ENCODE measurements at places on chromosomes 13 and 19.

DNA sequence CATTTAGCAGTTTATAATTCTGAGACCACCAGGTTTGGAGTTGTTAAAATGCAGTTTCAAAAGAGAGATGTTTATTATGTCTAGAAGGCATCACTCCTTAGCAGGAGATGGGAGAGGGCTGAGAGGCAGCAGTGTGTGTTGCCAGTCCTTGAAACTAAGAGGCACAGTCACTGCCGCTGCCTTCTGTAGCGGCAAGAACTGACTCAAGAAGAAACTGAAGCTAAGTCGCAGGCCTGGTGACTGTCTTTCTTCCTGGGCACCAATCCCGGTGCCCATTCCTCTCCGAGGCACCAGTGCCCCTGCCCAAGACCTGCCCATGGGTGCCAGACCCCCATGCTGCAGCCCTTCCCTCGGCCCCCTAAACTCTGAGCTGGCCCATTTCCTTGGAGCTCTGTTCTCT lies 20.1 kb downstream of the N4BP2L1 start:
- no peak for DNase-seq

- DNase-seq = no peak
Measured at GRCh38 chr19:42334697-42335373, 9.4 kb downstream of the MEGF8 start.

- DNase-seq = no peak
Measured at GRCh38 chr19:51188227-51188559, 36.7 kb upstream of the CD33 start.

GRCh38 chr19:15280048-15280725 lies 47.9 kb upstream of the EPHX3 start:
- no peak for DNase-seq

- no peak for DNase-seq
Measured at GRCh38 chr13:60838581-60838980, 441.6 kb downstream of the TDRD3 start.

GRCh38 chr19:20351244-20351643 lies 184.2 kb downstream of the ZNF486 start:
- DNase-seq = no peak

GRCh38 chr19:5186293-5187050 lies 154.1 kb downstream of the PTPRS start:
- DNase-seq = no peak

DNA sequence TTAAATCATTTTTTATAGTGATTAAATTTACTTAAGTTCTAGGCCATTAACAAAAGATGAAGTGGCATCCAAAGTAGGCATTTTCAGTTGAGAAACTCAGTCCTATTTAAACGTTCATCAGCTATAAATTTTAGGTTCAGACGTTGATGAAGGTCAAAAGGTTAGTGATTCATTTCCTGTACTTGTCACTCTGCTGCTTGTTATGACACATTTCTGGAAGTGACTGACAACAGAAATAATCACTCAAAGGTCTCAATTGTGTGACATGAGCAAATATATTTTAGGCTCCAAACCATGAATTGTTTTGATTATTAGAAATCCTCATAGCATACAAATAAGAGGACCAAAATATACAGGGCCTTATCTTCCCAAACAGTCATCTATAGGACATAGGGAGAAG lies 10.3 kb upstream of the EDNRB start:
- no peak for DNase-seq

DNA sequence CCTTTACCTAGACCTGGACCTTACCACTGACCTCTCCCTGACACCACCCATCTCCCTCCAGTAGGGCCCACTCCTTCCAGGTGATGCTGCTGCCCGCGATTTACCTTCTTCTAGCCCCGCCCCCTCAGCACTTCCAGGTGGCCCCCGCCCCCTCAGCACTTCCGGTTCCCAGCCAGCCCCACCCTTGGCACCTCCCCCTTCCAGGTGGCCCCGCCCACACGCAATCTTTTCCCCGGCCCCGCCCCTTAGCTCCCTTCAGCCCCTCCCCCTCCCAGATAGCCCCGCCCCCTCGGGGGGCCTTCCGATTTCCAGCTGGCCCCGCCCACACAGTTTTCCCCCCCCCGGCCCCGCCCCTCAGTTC lies 586 bp downstream of the LIG1 start:
- peak; percentile 95 for DNase-seq

DNA sequence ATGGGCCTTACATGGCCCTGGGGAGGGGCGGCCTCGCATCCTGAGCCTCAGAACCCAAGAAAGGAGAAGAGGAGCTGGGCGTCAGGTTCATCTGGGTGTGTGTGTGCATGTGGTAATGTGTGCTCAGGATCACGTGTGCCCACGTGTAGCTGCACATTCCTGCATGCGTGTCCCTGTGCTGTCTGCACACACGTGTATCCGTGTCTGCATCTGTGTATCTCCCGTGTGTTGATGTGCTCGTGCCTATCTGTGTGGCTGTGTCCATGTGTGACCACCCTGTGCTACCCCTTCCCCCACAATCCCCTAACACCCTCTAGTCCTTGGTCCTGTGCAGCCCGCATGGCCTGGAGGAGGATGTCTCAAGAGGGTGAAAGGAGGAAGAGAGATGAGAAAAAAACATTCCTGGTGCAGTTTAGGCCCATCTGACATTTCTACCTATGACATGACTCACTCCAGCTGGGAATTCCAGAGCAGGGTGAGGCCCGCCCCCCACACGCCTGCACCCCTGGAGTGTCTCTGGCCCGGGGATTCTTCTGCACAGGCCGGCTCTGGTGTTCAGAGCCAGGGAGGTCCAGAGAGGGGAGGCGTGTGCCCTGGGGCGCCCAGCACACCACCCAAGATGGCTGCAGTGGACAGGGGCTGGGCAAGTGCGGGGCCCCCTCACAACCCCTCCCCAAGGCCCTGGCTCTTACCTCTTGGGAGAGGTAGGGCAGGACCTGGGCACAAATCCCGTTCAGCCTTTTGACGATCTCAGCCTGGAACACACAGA lies 7.1 kb downstream of the TLE5 start:
- no peak for DNase-seq

- no peak for DNase-seq
Measured at GRCh38 chr13:112434937-112435523, 58.9 kb downstream of the SPACA7 start.

GRCh38 chr19:55690109-55690768 lies 15.2 kb downstream of the EPN1 start:
- DNase-seq = no peak

DNA sequence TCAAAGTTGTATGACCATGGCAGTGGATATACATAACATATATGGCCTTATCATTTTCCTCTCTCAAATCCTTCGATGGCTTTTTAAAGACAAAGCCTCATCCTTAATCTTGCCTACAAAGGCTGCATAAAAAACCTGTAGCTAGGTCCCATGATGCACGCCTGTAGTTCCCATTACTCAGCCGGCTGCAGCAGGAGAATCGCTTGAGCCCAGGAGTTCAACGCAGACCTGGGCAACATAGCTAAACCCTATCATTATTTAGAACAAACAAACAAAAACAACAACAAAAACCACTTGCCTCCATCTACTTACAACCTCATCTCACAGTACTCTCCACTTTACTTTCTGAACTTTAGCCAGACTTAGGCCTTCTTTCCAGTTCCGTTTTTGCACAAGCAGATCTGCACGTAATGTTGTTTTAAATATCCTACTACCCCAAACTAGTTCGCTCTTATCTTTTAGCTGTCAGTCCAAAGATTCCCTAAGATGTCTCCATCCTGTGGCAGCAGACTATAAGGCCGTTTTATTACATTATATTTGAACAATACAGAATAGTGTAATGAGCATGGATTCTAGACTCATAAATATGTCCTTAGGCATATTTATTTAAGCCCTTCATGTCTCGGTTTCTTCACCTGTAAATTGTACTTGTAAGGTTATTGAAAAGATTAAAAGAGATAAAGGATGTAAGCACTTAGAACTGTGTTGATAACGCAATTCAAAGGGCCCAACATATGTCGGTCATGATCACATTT lies 969 bp upstream of the POMP start:
- peak; percentile 41 for DNase-seq

DNA sequence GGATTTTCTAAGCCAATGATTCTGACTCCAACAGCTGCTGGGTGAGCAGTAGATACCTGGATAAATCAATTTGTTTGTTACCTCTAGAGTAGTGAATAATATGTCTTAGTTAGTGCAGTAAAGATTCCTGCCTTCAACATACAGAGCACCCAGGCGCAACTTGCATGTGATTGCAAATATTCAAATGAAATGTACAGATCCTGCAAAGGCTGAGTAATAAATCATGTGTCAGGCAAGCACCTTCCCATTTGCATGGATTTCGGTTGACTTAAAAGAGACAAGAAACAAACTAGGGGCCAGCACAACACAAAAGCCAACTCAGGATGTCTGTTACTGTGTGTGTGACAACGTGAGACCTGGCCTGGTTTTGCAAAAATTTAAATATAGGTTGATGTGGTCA lies 79.7 kb downstream of the TNFSF11 start:
- DNase-seq = peak; percentile 30

DNA sequence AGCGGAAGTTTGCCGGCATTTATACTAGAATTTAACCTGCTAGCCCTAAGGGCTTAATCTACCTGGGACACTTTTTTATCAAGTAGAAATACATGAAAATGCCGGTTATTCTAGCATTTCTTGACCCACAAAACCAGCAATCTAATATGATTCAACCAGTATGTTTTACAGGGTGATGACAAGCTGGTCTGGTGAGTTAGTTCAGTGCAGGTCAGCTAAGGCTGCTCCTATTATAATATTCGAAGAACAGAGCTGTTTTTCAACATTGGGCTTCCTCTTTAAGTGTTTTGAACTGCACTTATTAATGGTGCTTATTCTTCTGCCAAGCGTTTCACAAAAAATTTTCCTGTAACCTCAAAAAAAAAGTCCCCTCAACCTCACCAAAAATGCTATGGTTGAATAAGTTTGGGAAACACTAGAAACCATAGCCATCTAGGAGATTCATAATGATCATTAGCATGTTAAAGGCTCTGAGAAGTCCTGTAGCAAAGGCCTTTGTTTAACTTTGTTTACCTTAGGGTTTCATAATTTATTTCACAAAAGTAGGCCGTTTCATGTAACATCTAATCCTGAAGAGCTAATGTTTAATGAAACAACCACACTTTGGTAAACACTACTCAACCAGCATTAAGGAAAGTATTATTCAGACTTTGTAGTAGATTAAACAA lies 526.6 kb downstream of the KLF12 start:
- no peak for DNase-seq

GRCh38 chr13:87376081-87376480 lies 295.1 kb upstream of the SLITRK5 start:
- no peak for DNase-seq

DNA sequence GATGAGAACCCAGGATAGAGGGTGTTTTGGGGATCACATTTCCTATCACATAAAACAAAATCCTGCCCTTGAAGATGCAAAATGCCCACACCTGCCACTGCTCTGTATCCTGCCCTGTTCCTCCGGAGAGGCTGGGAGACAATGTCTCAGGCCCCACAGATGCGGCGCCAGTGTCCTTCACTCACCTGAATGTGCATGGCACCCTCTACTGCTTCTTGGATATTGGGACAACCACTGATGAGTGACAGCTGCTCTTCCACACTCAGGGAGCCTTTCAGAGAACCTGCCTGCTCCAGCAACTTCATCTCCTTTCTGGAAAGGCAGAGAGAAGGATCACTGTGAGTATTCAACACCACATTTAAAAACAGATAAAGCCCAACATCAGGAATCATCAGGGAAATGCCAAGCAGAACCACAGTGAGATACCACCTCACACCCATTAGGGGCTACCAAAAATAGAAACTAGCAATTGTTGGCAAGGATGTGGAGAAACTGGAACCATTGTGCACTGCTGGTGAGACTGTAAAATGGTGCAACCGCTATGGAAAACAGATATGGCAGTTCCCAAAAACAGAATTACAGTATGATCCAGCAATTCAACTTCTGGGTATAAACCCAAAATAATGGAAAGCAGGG lies 36.4 kb downstream of the CRYL1 start:
- DNase-seq = peak; percentile 25

DNA sequence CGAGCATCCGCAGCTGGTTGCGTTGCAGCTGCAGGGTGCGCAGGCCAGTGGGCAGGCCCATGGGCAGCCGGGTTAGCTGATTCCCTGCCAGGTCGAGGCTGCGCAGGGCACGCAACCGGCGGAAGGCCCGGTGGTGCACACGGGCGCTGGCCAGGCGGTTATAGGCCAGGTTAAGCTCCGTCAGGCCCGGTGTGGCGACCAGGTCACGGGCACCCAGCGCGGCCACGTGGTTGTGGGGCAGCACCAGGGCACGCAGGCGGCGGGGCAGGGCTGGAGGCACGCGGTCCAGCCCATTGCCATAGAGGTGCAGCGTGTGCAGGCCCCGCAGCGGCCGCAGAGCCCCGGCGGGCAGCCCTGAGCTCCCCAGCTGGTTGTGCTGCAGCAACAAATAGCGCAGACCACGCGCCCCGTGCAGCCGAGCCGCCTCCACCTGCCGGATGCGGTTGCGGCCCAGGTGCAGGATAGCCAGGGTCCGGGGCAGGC lies 5.3 kb downstream of the PODNL1 start:
- no peak for DNase-seq

- peak; percentile 57 for DNase-seq
Measured at GRCh38 chr19:17183858-17184321, 31.3 kb upstream of the USE1 start.

DNA sequence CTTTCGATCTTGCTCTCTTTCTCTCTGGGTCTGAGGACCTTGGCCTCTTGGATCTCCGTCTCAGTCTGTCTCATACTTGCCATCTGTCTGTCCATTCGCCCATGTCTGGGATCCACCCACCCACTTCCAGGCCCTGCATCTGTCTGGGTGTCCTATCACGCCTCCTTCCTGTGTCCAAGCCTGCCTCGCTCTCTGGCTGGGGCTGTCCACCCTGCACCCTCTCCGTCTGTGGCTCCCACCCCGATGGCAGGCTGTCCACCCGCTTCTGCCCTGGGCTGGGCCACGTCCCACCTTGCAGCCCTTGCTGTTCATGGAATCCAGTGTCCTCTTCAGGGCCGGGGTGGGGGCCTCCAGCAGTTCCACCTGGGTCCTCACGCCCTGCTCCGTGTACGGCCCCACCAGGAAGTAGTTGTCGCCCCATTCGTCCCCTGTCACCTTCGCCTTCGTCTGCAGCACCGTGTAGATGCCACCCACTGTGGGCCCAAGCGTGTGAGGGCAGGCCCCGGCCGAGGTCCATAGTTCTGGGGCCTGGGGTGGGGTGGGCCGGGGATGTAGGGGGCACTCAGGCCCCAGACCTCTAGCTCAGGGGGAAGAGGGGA lies 2.0 kb downstream of the GYS1 start:
- DNase-seq = no peak

GRCh38 chr13:90709319-90709718 lies 638.2 kb upstream of the MIR17HG start:
- DNase-seq = no peak

- peak; percentile 17 for DNase-seq
Measured at GRCh38 chr19:50255115-50255514, 51.7 kb downstream of the MYH14 start.

DNA sequence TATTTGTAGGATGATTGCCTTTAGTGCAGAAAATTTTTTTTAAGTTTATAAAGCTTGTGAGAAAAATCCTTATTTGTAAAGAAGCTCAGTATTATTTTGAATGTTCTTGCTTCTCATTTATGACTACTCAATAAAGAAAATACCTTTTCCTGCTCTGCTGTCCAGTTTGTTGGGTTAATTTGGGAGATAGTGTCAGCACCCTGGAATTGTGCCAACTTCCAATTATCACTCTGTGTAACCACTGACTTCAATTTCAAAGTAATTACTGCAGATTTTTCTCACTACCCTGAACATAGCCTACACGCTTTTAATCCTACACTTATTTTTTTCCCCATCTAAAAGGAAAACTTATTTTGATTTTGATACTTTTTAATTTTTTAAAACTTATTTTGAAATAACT lies 93.1 kb downstream of the GGACT start:
- no peak for DNase-seq

GRCh38 chr13:33058776-33059327 lies 42.6 kb downstream of the KL start:
- no peak for DNase-seq

Measured in germinal center (tissue), 1 donor.